ENCODE measurements at places on chromosomes 1 and 21.

DNA sequence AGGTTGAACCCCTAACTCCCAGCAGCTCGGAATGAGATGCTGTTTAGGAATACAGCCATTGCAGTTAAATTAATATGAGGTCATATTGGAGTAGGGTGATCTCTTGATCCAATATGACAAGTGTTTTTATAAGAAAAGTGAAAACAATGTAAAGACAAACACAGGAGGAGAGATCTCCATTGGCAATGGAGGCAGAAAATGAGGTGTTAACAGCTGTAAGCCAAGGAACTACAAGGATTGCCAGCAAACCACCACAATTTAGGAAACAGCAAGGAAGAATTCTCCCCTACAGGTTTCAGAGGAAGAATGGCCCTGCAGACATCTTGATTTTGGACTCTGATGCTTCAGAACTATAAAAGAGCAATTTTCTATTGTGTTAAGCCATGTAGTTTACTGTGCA lies 774.3 kb downstream of the MRPL39 start:
- DNase-seq, result no peak

GRCh38 chr1:220363196-220363837 lies 91.1 kb upstream of the RAB3GAP2 start:
- no peak for DNase-seq

- no peak for DNase-seq
Measured at GRCh38 chr1:201192261-201192788, 1.7 kb downstream of the IGFN1 start.

GRCh38 chr1:1955621-1956094 lies 36.6 kb upstream of the TMEM52 start:
- no peak for DNase-seq

DNA sequence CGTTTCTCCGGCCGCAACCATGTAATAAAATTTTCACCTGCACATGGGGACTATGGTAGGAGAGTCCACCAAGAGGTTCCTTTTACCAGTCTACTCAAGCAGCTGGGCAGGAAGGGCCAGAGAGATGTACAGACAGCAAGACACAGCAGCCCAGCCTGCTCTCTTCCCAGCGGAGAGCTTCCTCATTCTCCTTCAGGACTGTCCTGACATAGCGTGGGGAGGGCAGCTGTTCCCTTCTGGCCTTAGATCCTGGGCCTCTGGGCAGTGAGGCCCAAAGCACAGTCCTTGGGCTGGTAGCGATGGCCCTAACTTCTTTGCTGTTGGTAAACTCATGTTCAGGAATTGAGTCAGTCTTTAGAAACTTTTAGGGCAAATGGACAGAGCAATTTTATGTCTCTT lies 89.1 kb downstream of the BCAR3 start:
- no peak for DNase-seq

GRCh38 chr1:85936470-85936869 lies 220.1 kb downstream of the COL24A1 start:
- no peak for DNase-seq

GRCh38 chr1:219790834-219791615 lies 137.3 kb downstream of the SLC30A10 start:
- no peak for DNase-seq

DNA sequence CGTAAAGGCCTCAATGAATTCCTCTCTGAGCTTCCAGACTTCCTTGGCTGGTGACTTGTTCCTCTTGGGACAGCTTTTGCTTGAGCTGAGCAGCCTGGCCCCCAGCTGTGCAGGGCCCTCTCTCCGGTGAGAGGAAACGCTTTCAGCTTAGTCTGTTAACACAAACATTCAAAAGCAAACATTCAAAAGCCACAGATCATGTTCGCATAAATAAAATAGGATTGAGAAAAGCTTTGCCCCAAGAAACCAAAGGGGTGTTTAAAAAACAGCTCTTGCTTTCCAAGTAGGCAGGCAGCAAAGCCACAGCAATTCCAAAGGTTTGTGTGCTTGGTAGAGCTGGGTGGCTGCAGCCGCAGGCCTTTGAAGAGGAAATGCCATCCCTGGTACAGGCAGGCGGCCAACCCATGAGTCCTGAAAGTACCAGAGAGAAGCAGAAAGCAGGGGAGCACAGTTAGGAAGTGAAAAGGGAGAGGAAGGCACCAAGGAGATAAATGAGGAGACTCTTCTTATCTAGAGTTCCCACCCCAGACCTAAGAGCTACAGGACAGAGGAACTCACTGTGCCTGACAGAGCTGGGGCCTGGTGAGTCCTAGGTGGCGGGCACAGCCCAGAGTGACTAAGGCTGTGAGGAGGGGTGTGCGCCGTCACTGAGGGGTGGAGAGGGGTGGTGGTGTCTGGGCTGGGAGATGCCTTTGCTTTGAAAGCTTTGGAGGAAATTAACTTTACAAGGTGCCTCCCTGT lies 48.4 kb downstream of the CCN1 start:
- no peak for DNase-seq

- no peak for DNase-seq
Measured at GRCh38 chr1:165815725-165816124, 11.7 kb upstream of the UCK2 start.

GRCh38 chr1:61445269-61445825 lies 279.6 kb downstream of the TM2D1 start:
- no peak for DNase-seq

DNA sequence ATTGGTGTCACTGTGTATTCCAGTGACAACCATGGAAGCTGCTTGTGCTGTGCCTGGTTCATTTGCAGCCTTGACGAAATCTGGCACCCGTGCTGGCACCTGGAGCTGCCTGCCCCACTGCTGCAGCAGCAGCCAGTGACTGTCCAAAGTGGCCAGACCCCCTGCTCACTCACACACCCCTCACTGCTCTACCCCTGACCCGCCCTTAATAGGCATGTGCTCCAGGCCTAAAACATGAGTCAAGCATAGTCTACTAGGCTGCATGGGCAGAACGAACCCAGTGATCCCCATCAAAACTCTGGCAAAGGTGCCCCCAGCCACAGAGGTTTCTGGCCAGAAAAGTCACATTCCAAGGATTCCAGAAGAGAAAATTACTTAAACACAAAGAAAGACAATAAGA lies 7.7 kb downstream of the PRAMEF1 start:
- no peak for DNase-seq

DNA sequence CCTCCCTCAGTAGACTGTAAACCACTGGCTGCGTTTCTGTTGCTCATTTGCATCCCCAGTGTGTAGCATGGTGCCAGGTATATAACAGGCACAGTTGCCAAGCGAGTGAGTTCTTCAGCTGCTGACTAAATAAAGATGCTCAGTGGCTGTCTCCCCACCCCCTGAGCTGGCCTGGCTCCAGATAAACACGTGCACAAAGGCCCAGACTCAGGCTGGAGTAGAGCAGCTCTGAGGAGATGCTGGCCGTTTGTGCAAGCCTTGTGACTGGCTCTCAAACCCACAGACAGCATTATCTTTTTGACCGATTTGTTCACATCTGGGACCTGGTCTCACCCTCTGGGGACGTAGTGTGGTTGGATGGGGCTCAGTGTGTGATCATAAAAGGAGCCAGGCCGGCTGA lies 7.1 kb downstream of the CHRNB2 start:
- DNase-seq, result no peak

DNA sequence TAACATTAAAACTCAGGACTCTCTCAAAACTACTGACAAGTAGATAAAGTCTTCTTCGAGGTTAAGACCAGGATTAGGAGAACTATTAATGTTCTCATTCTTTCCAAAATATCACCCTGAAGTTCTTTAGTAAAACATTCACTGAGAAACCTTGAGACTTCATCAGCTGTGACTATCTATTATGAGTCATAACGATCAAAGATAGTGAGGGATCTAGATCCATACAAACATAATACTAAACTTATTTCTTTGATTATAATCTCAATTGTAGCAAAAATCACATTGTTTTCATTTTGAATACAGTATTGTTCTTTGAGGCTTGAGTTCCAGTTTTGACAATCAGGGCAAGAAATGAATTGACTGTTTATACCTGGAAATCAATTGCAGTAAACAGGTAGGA lies 11.1 kb downstream of the PYHIN1 start:
- no peak for DNase-seq

- no peak for DNase-seq
Measured at GRCh38 chr1:203289281-203289981, 15.9 kb upstream of the BTG2 start.

GRCh38 chr1:14369526-14370213 lies 228.8 kb upstream of the KAZN start:
- DNase-seq, result no peak

Data from renal cortex interstitium (tissue), 15 donors.